ENCODE measurements at places on chromosomes 12 and 14. TPM values are rescaled to one million over a fixed set of nuclear protein-coding genes. Genes with fewer than 3 reads are reported as not detected.
A peak's percentile ranks its signal among the peaks of the same experiment; 100 is the strongest.

TPH2 gene
- 0.13 TPM for total RNA-seq

- no peak for DNase-seq
Observed at GRCh38 chr14:66284346-66284745, 201.8 kb upstream of the CCDC196 start.

GRCh38 chr14:69268223-69268622 is 8.3 kb downstream of the GALNT16 start:
- DNase-seq = no peak

DNA sequence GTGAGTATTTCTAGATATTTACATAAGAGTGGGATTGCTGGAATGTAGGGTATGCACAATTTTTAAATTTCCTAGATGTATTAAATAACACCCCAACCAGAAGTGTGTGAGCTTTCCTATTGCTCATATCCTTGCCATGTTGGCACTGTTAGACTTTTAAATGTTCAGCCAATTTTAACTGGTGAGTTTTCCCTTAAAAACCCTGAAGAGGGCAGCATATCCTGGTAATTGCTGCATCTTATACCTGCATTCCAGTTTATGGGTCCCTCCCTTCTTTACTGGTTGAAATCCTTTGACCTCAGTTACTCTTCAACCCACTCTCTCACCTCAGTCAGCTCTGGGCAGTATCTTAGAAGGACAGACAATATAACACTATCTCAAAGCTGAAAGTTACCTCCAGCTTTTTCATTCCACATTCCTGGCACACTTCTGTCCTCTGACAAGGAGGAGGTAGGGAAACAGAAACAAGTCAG is 270.6 kb downstream of the PAWR start:
- no peak for DNase-seq

DNA sequence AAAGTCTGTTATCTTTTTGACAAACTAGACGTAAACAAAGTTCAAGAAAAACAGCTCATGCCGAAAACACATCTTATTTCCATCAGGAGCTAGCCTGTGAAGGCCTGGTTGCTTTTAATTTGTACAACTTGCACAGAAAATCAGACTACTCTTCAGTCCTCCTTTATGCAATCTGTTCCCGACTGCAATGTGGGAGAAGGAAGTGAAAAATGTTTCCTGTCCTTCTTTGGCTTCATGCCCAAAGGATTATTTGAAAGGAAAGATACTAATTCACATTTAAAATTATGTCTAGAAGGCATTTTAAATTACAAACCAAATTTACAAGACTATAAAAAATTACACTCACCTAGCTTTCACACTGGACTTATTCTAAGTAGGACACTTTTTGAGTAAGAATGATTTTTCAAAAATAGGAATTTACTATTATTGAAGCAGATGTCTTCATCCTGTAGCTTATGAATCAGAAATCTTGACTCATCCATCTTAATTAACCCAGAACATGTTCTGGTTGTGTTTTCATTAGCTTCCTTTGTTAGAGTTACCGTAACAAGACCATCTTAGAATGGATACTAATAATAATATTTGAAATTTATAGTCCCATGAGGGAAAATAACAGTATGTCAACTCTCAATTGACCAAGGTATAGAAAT is 272.6 kb downstream of the PRKD1 start:
- no peak for DNase-seq

- no peak for DNase-seq
Observed at GRCh38 chr12:117896009-117896408, 72.8 kb downstream of the KSR2 start.

GRCh38 chr12:3966376-3966775 is 93.2 kb upstream of the PARP11 start:
- DNase-seq = no peak

DNA sequence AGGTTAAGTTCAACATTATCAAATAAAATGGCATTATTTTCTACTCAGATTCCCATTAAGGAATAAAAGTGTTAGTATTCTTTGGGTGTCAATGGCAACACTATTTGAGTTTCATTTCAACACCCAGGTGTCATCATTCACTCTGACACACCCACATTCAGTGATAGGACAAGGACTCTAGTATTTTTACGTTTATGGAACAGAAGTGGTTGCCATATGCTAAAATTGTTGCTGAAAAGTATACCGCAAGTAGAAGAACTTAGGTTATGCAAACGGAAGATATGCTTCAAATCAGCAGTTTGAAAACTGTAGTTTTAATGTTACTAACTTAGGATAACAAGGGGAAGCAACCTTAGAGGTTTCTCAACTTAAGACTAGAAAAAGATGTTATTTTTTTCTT is 20.0 kb upstream of the SGPP1 start:
- no peak for DNase-seq

- DNase-seq = peak; percentile 78
Observed at GRCh38 chr14:34496679-34497513, 34.9 kb upstream of the SPTSSA start.

DNA sequence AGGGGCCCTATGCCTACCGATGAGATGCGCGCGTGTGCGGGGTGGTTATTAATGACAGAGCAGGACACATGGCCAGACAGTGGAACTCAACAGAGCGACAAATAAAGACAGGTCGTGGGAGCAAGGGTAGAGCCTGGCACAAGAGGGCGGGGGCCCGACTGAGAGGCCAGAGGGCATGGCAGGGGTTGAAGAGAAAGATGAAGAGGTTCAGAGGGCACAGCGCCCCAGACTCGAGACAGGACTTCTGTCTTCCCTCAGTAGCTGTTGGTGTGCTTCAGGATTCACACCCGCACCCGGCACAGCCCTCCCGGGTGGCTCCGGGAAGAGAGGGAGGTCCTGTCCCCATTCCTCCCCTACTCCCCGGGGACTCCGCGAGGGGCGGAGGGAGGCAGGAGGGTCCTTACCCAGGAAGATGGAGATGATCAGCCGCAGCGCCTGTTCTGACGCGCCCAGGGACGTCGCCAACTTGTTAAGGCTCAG is 366 bp downstream of the LPCAT3 start:
- peak; percentile 50 for DNase-seq

TSPAN19 gene
- total RNA-seq = not detected

DNA sequence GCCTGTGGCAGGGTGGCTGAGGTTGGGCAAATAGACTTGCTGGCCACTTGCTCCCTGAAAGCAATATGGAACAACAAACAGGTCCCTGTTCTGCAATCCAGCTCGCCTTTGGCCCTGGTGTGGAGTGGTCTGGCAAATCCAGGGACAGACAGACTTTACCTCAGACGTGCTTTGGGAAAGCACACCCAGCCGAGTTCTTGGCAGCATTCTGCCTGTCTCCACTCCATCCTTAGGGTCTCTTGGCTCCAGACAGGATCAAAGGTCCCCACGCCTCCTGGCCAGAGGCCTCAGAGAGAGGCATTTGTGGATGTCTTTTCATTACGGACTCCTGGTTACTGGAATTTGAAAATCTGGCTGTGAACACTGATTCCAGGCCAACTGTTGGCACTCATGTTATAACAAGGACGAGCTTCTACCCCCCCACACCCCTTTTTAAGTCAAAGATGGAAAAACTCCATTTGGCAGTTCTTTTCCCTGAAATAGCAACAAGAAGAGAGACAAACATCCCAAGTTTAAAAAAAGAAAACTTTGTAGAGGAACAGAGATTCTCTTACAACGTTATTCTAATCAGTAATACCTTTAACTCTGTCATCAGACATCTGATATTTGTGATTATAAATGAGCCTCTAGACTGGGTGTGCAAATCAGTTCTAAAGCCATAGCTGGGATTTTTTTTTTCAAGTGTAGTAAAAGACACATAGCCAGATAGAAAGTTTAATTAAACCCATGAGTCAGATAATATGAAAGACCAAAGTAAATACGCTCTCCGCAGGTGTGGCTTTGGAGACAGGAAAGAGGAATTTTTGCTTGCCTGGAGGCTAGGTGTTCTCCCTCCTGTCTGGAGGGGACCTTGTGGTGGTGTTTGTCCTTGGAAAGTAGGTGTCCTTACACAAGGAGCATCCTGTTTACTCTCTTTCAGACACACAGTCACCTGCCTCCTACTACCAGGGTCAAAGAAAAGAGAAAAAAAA is 60.7 kb downstream of the GALNT8 start:
- no peak for DNase-seq

CLEC6A gene
- total RNA-seq = not detected

- no peak for DNase-seq
Observed at GRCh38 chr14:78307671-78308070, 137.5 kb downstream of the NRXN3 start.

GRCh38 chr12:114321524-114321923 is 84.4 kb downstream of the TBX5 start:
- DNase-seq = no peak

DNA sequence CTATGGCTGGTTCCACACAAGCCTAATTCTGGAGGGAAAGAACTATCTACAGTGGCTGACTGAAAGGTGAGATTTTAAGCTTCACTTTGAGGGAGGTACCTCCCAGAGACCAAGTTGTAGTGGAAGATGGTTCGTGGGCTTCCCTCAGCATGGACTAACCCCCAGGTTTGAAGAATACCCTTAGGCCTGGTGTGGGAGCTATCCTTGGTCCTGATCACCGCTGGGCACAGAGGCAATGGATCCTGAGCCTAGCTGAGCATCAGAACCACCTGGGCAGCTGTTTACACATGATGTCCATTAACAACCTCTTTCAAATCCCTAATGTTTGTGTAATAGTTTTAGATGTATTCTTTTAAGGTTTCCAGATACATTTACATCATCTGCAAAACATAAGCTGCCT is 10.3 kb downstream of the DAO start:
- DNase-seq = no peak

- no peak for DNase-seq
Observed at GRCh38 chr12:40188558-40189320, 36.1 kb upstream of the LRRK2 start.

DNA sequence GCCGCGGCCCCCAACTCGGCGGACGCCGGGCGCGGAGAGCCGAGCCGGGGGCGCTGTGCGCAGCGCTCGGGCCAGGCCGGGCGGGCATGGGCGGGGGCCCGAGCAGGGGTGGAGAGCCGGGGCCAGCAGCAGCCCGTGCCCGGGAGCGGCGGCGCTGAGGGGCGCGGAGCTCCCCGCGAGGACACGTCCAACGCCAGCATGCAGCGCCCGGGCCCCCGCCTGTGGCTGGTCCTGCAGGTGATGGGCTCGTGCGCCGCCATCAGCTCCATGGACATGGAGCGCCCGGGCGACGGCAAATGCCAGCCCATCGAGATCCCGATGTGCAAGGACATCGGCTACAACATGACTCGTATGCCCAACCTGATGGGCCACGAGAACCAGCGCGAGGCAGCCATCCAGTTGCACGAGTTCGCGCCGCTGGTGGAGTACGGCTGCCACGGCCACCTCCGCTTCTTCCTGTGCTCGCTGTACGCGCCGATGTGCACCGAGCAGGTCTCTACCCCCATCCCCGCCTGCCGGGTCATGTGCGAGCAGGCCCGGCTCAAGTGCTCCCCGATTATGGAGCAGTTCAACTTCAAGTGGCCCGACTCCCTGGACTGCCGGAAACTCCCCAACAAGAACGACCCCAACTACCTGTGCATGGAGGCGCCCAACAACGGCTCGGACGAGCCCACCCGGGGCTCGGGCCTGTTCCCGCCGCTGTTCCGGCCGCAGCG is 639 bp downstream of the FZD10 start:
- no peak for DNase-seq

DNA sequence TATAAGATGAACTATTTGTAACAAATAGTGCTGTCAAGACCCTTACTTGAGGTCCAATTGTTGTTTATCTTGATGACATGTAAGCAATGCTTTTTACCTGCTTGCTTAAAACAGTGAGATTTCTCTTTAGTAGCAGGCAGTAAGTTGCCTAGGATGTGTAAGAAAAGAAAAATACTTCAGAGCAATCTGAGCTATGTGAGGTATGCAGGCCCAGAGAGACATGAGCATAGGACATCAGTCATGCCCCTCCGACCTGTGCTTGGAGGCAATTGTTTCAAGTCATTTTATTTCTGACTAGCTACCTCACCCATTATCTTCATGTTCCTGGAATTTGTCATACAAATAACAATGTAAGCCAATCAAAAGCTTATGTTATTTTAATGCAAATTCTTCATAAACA is 930.6 kb upstream of the FBXO33 start:
- no peak for DNase-seq

- no peak for DNase-seq
Observed at GRCh38 chr14:68828698-68829097, 35.8 kb upstream of the ZFP36L1 start.

KLHL33 gene
- 0.85 TPM for total RNA-seq

DNA sequence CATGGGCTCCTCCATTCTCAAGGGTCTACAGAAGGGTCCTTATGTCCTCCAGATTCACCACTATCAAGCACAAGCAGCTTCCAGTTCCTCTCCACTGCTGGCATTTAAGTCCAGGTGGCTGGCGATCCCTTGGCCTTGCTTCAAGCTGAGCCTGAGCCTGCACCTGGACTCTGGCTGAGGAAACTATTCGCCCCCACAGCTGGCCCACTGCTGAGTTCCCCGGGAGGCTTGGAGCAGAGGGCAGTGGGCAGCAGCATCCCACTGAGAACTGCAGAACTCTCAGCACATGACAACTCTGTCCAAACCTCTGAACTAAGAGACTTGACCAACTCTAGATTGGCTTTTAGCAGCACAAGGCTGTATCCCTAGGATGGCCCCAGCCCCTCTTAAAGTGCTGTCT is 11.3 kb upstream of the RABGGTA start:
- DNase-seq = no peak

GRCh38 chr12:19410211-19410610 is 29.1 kb upstream of the AEBP2 start:
- DNase-seq = no peak

GRCh38 chr12:79826267-79827128 is 108.4 kb downstream of the PPP1R12A start:
- no peak for DNase-seq

CLEC4D gene
- not detected for total RNA-seq

MIPOL1 gene
- total RNA-seq = 11.7 TPM

DNA sequence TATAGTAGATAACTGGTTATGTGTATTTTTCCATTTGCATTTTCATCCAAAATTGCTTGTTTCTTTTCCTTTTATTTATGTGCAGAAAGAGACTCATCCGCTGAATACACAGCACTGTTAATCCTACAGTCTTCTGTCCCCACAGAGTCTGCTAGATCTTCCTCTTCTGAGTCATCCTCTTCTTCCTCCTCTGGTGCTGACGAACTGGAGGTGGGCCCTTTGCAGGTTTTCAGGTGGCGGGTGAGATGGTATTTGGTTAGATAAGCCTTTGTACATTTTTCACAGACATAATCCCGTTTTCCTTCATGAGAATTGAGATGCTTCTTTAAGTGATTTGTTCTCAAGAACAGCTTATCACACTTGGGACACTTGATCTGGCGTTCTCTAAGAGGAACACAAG is 26.8 kb downstream of the PRDM4 start:
- DNase-seq = no peak

RASSF8 gene
- 3.2 TPM for total RNA-seq

DNA sequence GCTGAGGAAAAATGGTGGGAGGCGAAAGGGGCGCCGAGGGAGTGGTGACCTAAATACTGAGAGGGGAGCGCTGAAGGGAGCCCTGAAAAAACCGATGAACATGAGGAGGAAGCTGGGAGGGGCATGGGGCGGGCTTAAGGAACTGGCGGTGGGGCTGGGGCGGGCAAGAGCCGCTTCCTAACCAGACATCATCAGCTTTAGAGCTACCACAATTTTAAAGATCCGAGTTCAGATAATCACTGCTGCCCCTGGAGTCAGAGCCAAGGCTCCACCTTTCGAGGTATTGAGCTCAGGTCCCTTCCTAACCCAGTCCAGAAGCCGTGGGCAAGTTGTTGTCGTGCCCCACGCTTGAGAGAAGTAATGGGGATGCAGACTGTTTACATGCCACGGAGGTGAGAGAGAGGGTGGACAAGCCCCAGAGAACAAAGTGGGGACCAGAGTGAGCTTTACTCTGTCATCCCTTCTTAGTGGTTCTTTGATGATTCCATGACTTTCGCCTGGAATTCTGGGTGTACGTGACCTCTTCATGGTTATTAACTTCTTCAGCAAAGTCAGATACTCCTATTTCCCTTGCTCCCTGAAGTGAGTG is 393 bp downstream of the ORMDL2 start:
- DNase-seq = no peak

ZDHHC22 gene
- total RNA-seq = not detected
